ENCODE measurements at places on chromosomes 1 and 21. TPM values are rescaled to one million over a fixed set of nuclear protein-coding genes. Genes with fewer than 3 reads are reported as not detected.

Gene SLC25A34
- 2.2 TPM for total RNA-seq

Gene ACTL8
- not detected for total RNA-seq

Gene KCNK2
- total RNA-seq: not detected

Gene VASH2
- not detected for total RNA-seq

Gene NTNG1
- not detected for total RNA-seq

Gene RNF19B
- 28.5 TPM for total RNA-seq

Gene ZSWIM5
- total RNA-seq: 3.4 TPM

Gene PTGER3
- not detected for total RNA-seq

Gene PCSK9
- total RNA-seq: not detected

Gene SV2A
- total RNA-seq: 5.0 TPM

Gene SPRR1B
- total RNA-seq: not detected

Gene LCE3E
- total RNA-seq: not detected

Gene KCND3
- not detected for total RNA-seq

Gene FBLIM1
- not detected for total RNA-seq
